ENCODE measurements at places on chromosomes 1 and 21.

DNA sequence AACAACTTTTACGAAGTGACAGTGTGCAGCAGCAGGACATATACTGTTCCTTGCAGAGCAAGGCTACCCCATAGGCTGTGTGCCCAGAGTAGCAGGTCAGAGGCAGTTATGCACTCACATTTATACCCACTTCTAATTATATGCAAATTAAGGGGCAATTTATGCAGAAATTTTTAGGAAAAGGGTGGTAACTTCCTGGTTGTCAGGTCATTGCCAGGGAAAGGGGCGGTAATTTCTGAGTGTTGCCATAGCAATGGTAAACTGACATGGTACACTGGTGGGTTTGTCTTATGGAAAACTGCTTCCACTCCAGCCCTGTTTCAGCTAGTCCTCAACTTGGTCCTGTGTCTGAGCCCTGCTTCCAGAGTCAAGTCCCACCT lies 12.0 kb upstream of the SLAMF1 start:
- no peak for DNase-seq

DNA sequence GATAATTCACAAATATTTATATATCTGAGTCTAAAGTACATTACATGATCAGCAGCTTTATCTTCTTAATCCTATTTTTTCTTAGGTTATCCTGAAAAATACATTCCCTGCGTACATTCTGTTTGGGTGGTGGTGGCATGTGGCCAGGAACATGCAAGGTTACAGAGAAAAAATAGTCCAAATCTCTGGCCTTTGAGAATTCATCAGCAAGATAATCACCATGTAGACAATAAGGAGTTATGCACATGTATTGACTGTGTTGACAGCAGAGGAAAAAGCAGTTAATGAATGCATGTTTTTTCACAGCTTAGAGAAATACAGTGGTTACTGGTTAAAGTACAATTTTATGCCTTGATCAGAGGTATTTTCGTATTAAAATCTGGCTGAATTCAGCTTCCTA lies 49.0 kb downstream of the ABCA4 start:
- DNase-seq = no peak

- DNase-seq = no peak
These were observed 7.1 kb upstream of the ADAM30 start for GRCh38 chr1:119903443-119903835.

DNA sequence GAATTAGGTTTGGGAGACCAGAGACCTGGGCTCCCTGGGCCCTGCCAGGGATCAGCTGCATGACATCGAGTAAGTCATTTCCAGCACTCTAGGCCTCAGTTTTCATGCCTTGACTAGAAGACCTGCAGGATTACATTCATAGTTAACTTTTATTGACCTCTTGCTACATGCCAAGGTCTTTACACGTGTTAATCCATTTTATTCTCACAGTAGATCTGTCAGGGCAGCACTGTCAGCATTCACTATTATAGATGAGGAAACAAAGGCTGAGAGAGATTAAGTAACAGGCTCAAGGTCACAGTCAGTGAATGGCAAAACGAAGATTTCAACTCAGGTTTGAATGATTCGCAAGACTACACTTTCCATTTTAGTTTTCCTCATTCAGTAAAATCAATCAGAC lies 37.0 kb downstream of the PGM1 start:
- no peak for DNase-seq

- no peak for DNase-seq
These were observed 423.4 kb downstream of the ZP4 start for GRCh38 chr1:237467320-237467719.
